ENCODE measurements at places on chromosomes 13 and 19.
A peak's percentile ranks its signal among the peaks of the same experiment; 100 is the strongest.

DNA sequence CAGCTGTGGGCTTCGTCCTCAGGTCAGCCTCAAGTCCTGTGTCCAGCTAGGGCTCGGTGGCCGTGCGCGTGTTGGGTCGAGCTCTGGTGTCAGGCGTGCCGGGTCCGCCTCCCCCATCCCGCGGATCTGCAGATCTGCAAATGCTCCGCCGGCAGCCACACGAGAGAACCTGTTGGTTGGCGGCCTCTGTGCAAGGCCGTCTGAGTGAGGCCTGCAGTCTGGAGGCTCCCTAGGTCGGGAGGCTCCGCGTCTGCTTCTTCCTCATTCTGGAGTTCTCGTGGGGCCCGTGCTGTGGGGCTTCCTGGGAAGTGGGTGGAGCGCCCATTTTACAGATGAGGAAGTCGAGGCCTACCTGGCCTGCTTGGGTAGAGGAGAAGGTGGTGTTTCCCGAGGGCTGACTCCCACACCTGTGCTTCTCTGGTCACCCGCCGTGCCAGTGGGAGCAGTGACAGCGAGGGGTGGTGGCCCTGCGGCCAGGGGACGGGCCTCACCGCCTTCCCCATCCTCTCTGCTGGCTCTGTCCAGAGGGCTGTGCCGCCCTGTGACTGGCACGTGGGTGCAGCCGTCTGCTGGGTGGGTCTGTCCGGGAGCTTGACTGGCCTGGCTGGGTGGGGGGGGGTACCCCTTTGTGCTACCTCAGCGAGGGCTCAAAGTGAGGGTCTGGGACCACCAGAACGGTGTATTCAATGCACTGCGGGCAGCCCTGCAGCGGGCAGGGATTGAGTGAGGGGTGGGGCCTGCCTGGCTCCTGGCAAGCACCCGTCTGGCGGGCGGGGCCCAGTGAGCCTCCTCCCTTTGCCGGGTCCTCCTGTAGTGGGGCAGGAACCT is 3.3 kb downstream of the CSNK1G2 start:
- DNase-seq: no peak

DNA sequence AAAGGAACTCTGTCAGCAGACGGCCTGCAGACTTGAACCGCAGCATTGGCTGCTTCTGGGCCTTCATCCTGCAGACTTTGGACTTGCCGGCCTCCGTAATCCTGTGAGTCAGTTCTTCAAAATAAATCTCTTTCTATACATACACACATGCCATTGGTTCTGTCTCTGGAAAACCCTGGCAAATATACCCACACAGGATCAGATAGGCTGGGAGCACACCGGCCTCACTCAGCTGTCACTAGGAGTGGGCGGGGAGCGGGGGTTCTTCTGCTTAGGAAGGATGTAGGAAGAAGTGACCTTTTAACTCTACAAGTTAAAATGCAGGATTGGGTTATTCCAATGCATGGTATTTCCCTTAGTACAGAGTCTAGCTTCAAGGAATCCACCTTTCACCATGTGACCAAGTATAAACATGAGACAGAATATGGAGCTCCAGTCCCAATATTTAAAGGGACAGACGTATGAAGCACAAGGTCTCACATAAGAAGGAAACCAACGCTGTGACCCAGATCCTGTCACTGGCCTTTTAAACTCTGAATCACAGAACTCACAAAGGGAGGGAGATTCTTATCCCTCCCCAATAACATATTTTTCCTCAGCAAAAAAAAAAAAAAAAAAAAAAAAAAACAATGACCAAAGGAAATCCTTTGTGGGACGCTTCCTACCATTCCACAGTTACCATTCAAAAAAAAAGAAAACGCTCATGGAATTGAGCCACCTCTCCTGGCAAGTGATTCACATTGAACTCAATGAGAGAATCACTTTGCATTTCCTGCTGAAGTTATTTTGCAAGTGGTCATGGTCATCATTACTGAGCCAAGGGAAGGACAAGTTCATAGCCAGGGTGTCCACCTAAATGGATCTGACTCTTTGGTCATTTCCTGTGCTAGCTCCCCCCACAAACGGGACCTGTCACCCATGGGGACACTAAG is 352.9 kb downstream of the FOXO1 start:
- no peak for DNase-seq

- no peak for DNase-seq
Observed at GRCh38 chr13:88196106-88196505, 524.9 kb downstream of the SLITRK5 start.

- DNase-seq: no peak
Observed at GRCh38 chr19:51002089-51002532, 707 bp upstream of the KLK8 start.

- DNase-seq: no peak
Observed at GRCh38 chr13:58500938-58501337, 869.4 kb downstream of the PCDH17 start.

DNA sequence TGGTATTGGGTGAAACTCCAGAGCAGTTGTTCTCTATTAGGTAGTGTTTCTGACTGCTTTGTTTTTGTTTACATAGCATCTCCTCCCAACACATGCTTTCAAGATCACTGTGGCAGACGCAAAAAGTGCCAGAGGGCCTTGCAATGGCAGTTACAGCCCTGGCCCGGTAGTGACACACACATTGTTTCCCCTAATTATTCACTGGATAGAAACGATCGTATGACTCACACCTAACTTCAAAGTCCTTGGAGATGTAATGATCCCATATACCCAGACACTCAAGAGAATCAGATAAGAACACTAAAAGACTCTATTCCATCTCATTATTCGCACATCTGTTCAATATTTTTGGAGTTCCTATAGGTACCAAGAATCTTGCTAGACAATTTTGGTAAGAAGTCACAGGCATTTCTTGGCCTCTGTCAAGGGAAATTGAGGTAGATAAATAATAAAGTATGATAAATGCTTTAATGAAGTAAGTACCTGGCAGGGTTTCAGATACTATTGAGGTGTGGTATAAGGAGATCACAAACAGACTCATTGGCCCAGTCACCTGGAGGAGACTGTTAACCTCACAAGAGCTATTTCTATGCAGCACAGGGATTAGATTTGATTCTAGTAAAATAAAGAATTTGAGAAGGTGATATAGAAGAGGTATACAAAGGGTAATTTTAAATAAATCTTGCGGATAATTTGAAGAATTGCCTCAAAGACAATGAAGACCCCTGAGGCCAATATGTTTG is 485.3 kb downstream of the SLITRK6 start:
- peak; percentile 93 for DNase-seq

- no peak for DNase-seq
Observed at GRCh38 chr19:28489776-28490175, 723.2 kb downstream of the UQCRFS1 start.

DNA sequence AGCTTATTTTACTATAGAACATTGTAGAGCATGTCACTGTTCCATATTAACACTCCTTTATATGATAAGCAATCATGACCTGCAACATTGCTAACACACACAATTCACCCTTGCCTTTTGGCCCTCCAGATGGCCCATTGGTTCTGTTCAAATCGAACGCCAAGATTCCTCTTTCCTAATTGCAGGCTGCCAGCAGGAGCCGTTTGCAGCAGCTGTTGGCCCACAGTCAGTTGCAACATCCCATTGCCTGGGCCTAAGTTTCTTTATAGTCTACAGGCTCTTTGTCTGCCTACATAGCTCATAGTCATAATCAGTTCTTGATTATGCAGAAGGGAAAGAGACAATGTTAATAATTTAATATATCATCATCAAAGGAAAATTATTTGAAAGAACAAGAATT is 37.6 kb downstream of the KCTD12 start:
- no peak for DNase-seq

- no peak for DNase-seq
Observed at GRCh38 chr19:7589822-7590221, 5.8 kb upstream of the CAMSAP3 start.

DNA sequence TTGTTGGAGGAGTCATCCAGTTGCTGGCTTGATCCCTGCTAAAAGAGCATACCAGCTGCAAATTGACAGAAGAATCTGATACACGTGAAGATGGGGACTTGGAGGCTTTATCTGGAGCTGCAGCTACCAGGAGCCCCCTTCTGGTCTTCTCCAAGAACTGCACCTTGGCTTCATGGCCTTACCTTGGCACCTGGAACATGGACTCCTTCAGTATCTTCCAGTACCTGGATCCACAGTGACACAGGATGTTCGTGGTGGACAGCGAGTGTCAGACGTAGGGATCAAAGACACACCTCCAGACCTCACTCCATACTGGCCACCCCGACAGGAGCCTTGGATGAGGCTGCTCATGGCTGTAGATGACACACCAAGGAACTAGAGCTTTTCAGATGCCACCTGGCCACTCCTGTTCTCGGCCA is 9.9 kb upstream of the ACSBG2 start:
- peak; percentile 85 for DNase-seq

GRCh38 chr19:38731654-38732301 is 12.5 kb downstream of the CAPN12 start:
- DNase-seq: no peak

- no peak for DNase-seq
Observed at GRCh38 chr13:46620471-46620870, 67.5 kb downstream of the LRCH1 start.

- no peak for DNase-seq
Observed at GRCh38 chr13:80513196-80513595, 172.3 kb upstream of the SPRY2 start.

- no peak for DNase-seq
Observed at GRCh38 chr19:16671652-16672274, 10.8 kb downstream of the TMEM38A start.

DNA sequence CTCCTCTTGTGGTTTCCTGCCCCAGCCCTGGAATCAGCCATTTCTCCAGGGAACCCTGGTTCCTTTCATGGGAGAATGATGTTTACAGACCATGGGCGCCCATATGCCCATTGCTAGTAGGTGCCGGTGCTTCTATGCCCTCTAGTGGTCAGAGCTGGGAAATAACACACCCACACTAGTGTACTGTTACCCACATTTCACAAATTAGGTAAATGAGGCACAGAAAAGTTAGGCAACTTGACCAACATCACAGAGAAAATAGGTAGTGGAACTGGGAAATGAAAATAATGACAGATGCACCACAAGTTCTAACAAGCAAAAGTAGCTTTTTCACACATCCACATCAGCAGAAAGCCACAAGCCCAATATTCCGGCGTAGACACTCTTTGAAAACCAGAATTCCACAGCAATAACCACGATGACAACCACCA is 1.3 kb upstream of the CEACAM3 start:
- peak; percentile 59 for DNase-seq

DNA sequence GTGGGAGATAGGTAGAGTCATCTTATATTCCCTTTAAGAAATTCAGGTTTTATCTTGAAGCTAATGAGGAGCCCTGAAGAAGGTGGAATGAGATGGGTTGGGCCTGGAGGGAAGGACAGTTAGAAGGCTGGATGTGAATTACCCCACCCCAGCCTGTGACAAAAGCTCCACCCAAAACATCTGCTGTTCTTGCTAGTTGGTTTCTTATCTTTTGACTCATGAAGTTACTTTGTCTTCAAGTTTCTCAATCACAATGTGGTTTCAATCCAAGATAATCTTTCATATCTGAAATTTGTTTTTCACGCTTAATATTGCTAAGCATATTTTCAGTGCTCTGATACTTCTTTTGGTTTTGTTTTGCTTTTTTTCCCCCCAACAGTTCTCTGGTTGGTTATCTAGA is 38.3 kb upstream of the HMGB1 start:
- DNase-seq: no peak

GRCh38 chr19:38316477-38317067 is 825 bp upstream of the YIF1B start:
- DNase-seq: no peak

DNA sequence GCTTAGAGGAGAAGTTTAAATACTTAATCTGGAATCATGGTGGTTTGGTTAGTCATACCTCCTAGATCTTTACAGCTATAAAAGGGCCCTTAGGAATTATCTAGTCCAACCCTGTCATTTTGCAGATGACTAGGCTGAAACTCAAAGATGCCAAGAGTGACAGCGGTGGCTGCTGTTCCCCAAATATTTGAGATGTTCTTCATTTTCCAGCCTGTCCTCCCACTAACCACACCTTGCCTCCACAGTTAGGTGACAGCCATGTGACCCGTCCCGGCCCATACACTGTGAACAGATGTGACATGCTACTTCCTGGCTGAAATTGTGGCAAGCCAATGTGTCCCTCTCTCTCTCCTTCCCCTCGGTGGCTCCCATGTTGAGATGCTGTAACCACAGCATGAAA is 225.5 kb upstream of the IPO5 start:
- DNase-seq: no peak

GRCh38 chr19:29807178-29807577 is 4.6 kb upstream of the CCNE1 start:
- no peak for DNase-seq

DNA sequence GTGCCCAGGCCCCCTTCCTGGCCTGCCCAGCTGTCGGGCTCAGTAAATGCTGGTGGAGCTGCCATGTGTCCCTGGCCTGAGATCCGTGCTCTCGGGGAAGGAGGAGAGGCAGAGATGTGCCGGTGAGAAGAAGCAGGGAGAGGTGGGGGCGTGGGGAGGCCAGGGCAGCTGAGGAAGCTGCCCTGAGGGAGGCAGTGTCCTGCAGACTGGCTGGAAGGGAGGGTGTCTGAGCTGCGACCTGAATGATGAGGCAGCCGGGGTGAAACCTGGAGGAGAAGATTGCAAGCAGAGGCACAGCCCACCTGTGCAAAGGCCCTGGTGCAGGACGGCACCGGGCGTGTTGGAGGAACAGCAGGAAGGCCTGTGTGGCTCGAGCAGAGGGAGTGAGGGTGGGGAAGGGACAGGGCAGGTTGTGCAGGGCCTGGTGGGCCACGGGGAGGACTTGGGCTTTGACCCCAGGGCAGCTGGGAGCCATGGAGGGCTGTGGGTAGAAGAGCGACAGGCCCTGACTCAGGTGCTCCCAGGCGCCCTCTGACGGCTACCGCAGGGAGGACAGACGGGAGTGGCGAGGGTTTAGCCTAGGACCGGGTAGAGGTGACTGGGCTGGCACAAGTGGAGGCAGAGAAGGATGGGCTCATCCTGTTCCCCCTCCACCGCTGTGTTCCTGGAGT is 14.0 kb upstream of the CELF5 start:
- DNase-seq: peak; percentile 68

DNA sequence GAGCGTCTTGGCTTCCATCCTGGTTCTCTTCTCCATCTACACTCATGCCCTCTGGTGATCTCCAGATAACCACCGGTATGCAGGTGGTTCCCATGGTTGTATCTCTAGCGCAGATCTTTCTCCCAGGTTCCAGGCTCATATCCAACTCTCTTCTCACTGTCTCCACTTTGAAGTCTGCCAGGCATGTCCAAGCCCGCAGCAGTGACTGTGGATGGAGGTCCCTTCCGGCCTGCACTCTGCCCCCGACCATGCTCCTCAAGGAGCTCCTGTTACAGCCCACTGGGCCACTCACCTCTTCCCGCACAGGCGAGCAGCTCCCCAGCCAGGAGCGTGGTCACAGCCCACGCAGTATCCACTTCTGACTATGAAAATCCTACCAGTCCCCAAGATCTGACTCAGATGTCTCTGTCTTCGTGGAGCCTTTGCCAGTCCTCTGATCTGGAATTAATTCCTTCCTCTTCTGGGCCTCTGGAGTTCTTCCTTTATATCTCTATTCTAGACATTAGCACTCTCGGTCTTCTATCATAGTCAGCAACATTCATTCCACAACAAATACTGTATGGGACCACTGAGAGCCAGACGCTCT is 100.2 kb downstream of the TEX26 start:
- no peak for DNase-seq

All from ELR (cell line).